Activated CD8-positive, alpha-beta T cell treated with anti-CD3 and anti-CD28 coated beads for 36 hours (primary cell): ENCODE measurements at places on chromosomes 2 and 18. TPM values are rescaled to one million over a fixed set of nuclear protein-coding genes. Genes with fewer than 3 reads are reported as not detected.

The LOXHD1 gene
- total RNA-seq: 0.45 TPM

The PAIP2B gene
- total RNA-seq: 3.4 TPM

The SAG gene
- total RNA-seq: not detected

The EPHA4 gene
- total RNA-seq: 1.8 TPM

- no peak for DNase-seq
Measured at GRCh38 chr2:227228061-227228667, 63.7 kb downstream of the COL4A3 start.

- DNase-seq: no peak
Measured at GRCh38 chr2:38256610-38257009, 120.5 kb downstream of the ATL2 start.

- DNase-seq: no peak
Measured at GRCh38 chr18:21799721-21800120, 59.1 kb downstream of the MIB1 start.

DNA sequence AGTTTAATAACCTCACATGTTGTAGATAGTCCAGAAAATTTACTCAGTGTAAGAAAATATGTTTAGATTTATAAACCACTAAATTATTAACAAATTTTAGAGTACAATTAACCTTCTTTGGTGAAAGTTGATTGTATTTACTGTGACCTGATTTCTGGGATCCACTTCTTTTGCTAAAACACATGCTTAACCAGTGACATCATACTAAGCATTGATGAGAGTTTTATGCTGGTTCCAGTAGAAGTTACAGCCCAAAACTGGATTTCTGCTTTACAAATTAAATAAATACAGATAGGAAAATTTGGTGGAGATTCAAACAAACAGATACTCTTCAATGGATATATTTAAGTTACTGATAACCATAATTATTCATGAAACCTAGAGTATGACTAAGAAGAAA, 40.9 kb downstream of the RBBP8 start:
- DNase-seq: no peak

DNA sequence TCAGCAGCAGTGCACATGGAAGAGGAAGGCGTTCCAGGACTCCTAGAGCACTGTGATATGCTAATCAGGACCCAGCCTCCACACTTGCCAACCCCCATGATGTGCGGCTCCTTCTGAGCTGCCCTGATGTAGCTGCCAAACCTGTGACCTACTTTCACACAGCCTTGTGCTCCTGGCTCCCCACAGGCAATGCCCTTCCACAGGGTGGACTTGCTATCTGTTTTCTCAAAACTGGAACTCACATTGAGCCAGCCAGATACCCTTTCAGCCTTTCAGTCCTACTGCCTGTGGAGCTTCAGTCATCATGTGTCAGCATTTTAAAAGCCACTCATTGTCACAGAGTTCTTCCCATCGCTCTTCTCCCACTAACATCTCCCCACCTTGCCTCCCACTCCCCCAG, 181.6 kb downstream of the AFF3 start:
- no peak for DNase-seq

DNA sequence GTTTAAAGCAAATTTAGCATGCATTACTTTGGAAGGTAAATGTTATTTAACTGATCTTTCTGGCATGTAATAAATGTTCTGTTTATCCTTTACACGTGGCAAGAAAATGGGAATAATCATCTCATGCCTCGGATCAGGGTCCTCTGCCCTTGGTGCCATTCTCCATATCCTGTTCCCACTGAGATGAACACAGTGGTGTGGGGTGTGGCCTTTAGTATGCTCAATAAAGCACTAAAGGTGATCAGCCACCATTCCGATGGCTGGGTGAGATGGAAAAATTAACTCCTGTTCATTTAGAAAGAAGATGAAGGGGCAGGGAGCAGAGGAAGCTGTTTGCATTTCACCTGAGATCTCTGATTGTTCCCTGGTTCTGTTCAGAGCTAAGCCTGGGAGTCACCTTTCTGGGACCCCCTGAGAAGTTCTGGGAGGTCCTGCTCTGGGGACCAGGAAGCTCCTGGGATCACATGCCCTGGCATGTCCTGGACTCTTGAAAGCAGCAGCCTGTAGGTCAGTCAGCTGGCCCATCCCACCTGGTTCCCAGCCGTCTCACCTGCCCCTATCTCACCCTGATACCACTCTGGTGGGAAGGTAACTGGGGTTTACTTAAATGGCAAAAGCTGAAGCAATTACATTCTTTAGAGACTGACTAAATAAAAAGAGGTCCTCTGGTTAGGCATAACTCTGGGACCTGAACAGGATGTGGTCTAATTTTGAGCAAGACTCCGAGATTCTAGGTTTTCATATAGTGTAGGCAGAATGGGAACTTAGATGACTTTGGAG, 288.9 kb upstream of the EPAS1 start:
- DNase-seq: no peak

DNA sequence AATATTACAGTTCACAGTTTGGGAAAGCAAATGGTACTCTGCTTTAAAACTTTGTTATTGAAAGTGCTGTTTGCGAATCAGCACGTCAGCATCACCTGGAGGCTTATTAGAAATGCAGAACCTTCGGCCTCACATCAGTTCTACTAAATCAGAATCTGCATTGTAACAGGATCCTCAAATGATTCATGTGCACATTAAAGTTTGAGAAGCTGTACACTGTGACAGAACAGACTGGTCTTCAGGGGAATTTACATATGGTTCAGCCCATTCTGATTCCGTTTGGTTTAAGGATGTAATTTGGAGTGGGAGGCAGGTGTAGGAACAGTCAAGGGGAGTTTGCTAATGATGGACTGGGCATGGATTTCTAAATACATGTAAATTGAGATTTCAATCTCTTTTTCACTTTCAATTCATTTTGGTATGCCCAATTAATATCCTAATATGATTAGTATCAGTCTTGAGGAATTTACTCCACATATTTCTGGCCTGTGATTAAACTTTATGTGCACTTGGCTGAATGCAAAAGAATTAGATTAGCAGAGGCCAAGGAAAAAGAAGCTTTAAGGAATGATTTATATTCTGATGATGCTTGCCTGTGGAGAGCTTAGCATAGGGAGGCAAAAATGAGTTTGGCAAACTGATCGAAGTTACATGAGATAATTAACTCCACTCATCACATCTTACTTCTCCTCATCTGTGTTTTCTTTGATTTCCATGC, 248.8 kb downstream of the XIRP2 start:
- DNase-seq: no peak

- no peak for DNase-seq
Measured at GRCh38 chr18:44450226-44450625, 230.5 kb upstream of the SETBP1 start.
